Choroid plexus epithelial cell (primary cell): ENCODE measurements at places on chromosomes 1 and 21.

- DNase-seq: no peak
These were observed 27.5 kb upstream of the STMN1 start for GRCh38 chr1:25933479-25934365.

DNA sequence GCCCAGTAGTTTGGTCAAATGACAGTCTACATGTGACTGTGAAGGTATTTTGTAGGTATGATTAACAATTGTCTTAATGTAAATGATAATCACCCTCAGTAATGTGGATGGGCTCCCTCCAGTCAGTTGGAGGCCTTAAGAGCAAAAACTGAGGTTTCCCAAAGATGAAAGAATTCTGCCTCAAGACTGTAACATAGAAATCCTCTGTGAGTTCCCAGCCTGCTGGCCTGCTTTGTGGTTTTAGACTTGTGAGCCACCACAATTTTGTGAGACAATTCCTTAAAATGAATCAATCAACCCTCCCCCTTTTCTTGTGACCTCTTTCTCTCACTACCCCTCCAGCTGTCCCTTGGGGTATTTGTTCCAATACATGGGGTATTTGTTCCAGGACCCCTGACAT is 226.4 kb upstream of the DPYD start:
- DNase-seq: peak; percentile 13

- no peak for DNase-seq
These were observed 6.8 kb downstream of the MINDY1 start for GRCh38 chr1:150999926-151000325.

DNA sequence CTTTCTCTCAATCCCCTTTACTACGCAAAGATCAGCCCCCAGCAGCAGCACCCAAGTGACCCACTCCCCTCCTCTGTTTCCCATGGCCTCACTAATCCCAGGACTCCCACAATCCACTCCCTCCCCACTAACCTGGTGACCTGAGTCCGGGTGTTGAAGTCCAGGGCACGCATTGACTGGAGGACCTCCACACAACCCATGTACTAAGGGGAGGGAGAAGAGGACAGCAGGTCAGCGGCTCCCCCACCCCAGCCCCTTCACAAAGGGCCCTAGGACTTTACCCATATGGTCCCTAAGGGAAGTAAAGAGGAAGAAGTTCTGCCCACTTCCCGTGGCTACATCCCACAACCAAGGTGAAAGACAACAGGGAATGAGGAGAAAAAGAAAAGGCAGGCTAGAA is 1.3 kb downstream of the SHC1 start:
- no peak for DNase-seq

DNA sequence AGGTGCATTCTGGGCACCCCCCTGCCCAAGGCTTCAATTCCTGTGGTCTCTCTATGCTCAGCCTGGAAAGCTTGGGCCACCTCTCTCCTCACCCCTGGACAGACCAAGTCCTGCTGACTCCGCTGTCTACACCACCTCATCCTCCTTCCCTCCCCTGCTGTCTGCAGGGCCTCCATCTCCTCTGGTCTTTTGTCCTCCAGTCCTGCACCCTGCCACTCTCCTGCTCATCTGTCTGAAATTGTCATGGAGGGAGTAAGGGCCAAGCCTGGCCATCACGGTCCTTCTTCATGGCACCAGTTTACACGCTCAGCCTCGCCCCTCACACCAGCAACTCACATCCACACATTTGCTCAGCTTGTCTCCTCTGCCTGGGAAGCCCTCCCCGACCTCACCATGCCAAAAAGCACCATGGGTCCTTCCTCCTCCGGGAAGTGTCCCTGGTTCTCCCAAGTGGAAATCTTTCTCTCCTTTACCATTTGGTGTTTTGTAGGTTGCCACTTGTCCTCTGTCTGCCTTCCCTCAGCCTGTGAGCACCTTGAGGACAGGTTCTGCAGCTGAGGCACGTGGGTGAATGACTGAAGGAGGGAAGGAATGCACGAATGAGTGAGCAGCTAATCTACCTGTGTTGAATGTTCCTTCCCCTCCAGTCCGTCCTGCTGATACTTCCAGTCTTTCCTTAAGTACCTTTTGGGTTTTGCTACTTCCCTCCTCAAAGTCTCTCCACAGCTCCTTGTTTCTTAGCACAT is 2.1 kb upstream of the SLC2A1 start:
- DNase-seq: no peak

DNA sequence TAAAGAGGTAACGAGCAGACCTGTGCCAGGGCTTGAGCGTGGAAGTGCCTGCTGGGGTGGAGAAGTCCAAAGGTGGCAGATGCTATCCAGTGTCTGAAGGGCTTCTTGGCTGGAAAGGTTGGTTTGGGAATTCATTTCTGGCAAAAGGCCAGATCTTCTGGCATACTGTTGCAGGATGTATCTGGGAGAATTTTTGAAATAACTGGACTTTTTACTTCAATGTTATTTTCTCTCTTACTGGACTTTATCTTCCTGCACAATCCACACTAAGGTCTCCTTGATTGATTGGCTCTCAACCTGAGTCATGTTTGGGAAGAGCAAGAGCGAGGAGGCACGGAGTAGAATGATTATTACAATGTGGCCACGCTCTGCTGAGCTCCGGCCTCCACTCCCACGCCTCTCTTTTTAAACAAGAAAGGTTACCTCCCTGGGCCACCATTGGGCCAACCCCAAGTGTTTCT is 278.4 kb downstream of the TM2D1 start:
- no peak for DNase-seq

DNA sequence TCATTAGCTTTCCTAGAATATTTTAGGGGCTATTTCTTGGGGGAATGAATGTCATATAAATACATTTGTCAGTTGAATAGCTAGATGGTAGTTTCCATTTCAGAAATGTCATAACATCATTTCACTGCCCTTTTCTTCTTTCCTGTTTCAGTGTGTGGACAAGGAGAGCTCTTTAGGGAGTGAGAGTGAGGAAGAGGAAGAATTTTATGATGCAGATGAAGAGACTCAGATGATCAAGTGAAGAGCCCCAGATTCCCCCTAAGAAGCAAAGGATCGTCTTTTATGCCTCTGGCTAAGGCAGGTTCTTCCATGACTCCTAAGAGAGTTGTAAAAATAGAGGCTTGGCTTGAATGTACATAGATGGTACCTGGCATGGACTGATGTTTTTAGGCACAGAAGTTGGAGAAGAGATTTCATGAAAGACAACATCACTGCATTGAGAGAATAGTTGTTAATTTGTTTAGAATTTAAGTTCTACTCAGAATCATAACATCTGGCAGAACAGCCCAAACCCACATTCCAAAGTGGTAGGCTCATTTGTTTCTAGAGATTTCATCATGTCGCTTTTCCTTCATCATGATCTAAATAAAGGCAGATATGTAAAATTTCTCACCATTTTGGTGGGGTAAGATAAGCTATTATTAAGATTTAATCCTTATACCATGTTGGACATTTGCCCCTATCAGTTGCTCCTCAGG is 44.2 kb upstream of the MAB21L3 start:
- peak; percentile 87 for DNase-seq

- peak; percentile 34 for DNase-seq
These were observed 28.2 kb downstream of the STPG1 start for GRCh38 chr1:24385160-24385940.

DNA sequence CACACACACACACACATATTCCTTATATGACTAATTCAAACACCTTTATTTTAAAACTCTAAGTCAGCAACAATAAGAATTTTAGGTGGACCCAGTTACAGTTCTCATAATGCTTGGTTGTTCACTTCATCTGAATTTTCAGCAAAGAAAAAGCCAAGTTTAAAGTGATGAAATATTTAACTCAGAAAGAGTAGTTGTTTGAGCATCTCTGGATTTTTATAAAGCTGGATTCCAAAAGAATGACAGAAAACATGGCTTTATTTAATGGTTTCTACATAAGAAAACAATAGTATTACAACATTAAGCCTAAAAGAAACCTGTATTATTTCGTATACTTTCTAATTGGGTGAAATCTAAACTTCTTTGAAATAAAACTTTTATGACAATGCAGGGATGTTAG is 54.2 kb upstream of the ADAMTS5 start:
- DNase-seq: no peak

DNA sequence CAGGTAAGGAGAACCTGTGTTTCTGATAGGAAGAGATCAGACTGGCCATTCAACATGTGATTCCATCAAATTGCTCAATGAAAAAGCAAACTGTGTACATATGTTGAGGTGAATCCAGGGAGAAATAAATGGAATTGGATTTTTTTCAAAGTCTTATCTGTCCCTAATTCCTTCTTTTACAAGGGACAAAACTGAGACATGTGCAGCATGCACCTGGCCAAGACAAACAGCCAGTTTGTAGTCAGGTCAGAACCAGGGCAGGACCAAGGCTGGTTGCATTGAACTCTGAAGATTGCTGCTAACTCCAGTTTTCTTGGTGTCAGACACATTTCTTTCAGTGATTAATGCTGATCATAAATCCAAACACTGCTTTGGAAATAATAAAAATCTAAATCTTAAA is 69.6 kb upstream of the CCDC190 start:
- DNase-seq: no peak

- no peak for DNase-seq
These were observed 155.9 kb upstream of the HMCN1 start for GRCh38 chr1:185578293-185578692.

DNA sequence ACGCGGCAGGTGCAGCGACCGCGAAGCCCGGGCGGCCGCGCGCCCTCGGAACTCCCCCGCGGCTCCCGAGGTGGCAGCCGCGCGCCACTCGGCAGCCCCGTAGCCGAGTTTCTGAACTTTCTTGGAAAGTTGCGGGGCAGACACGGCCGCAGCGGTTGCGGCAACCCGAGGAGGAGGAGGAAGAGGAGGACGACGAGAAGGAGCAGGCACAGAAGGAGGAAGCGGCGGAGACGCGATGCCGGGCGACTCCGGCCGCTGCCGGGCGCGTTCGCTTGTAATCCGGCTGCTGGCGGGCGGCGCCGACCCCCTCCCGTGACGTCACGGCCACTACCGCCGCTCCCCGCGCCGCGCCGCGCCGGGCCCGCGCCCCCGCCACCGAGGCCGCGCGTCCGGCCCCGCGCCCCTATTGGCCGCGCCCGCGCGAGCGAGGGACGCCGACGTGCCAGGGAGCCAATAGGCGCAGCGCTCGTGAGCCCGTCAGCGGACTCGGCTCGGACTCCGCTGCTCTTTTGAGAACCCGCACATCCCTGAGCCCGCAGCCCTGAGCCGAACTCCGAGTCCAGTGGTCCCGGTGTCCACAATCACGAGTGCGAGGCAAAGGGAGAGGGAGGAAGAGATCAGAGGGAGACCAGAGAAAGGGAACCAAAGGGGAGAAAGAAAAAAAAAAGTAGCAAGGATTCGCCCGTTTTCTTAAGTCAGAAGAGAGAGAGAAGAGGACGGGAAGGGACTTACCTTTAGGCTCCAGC is 736 bp upstream of the BARHL2 start:
- DNase-seq: peak; percentile 9

GRCh38 chr1:51306950-51307349 is 23.4 kb downstream of the TTC39A start:
- DNase-seq: no peak

DNA sequence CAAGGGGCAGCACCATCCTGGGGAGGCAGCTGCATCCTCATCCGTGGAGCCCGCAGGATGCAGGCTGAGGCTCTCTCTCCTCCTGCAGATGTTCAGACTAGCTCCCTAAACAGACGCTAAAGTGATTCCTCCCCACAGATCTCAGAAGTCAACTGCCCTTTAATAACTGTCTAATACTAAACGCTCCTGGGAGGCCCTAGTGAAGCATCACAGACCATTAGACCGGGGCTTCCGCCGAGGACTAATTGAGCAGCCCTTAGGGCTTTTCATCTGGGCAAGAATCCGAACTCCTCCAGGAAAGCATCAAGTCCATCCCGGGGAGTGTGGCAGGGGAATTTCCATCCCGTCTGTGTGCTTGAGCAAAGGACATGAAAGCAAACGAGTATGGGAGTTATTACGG is 40.4 kb downstream of the PRDM16 start:
- DNase-seq: no peak

DNA sequence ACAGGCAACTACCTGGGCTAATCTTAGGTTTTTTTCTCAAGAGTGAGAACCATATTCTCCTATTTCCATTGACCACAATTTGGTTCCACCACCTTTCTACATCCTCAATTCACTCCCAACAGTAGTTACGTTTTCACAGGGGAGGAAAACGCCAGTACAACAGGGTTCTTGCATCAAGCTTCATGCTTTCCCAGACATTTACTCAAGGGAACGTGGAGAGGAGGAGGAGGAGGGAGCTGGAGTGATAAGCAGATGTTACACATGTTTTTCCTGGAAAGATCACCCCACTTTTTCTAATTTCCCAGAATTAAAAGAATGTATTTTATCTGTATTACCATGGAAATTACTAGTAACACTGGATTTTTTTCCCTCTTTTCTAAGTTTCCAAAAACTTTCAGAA is 58.3 kb downstream of the RGS5 start:
- DNase-seq: no peak

GRCh38 chr21:46095083-46095719 is 2.7 kb upstream of the COL6A2 start:
- DNase-seq: no peak

DNA sequence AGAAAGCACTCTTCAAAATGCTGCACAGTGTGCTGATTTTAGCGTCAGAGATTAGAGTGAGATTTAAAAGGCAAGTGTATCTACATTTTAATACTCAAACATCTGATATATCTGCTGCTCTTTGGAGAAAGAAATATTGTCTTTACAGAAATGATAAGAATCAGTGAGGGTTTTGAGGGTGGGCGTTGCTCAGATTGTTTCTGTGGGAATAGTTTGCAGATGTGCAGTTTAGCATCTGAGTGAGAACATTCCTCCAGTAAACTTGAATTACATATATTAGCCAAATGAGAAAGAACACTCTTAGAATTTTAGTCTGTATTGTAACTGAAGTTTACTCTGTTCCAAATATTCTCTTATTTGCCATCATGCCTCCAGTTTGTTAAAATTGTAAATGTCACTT is 549.2 kb downstream of the NEGR1 start:
- DNase-seq: no peak

GRCh38 chr1:26882696-26883463 is 7.2 kb downstream of the GPN2 start:
- no peak for DNase-seq

DNA sequence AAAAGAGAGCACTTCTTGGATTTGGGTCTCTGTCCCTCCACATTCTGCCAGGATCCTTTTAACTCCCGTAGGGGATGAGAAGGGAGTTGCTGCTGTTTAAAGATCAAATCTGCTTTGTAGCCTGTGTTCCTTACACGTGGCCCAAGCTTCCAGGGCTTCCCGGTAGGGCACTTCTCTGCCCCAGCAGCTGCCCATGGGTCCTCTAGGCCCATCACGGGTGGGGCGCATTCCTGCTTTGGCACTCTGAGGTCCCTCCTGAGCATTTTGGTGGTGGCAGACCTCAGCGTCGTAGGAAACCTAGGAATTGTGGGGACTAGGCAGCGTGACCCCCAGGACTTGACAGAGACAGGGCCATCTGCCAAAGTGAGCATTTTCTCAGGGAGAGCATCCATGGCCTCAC is 420.3 kb upstream of the VAMP3 start:
- DNase-seq: no peak

- no peak for DNase-seq
These were observed 160.5 kb downstream of the ACTL8 start for GRCh38 chr1:17915511-17916197.
